ENCODE measurements at places on chromosomes 1 and 21. TPM values are rescaled to one million over a fixed set of nuclear protein-coding genes. Genes with fewer than 3 reads are reported as not detected.

The ERICH3 gene
- not detected for total RNA-seq

The S100A16 gene
- total RNA-seq = 486 TPM

The SELENON gene
- total RNA-seq = 63.6 TPM

The KRTAP19-3 gene
- total RNA-seq = not detected

The DCDC2B gene
- total RNA-seq = not detected

The FCRLB gene
- total RNA-seq = 1.7 TPM

The ACTL8 gene
- total RNA-seq = 1.5 TPM

The COP1 gene
- total RNA-seq = 30.8 TPM

The SLAMF6 gene
- not detected for total RNA-seq

The ZFP69 gene
- total RNA-seq = not detected

The RPL5 gene
- total RNA-seq = 1,164 TPM

The DMRTA2 gene
- 0.23 TPM for total RNA-seq

The ESRRG gene
- total RNA-seq = not detected

The SLC9A1 gene
- 11.4 TPM for total RNA-seq

The EDARADD gene
- 3.4 TPM for total RNA-seq

The CFAP141 gene
- not detected for total RNA-seq

The NLRP3 gene
- not detected for total RNA-seq

The TRIM67 gene
- total RNA-seq = 0.25 TPM

The ECE1 gene
- 53.4 TPM for total RNA-seq

The RHEX gene
- total RNA-seq = not detected

The ABL2 gene
- 17.0 TPM for total RNA-seq

The MLLT11 gene
- 18.8 TPM for total RNA-seq

The MAP3K21 gene
- total RNA-seq = 11.8 TPM

The BRDT gene
- not detected for total RNA-seq

The TFF3 gene
- total RNA-seq = not detected

The PGD gene
- 1,170 TPM for total RNA-seq

The SPATA45 gene
- not detected for total RNA-seq

The KDF1 gene
- 0.08 TPM for total RNA-seq

The FAM163A gene
- total RNA-seq = not detected

The PAQR6 gene
- total RNA-seq = 4.9 TPM

The C1orf115 gene
- 5.4 TPM for total RNA-seq

The DCST1 gene
- total RNA-seq = not detected

The HCRTR1 gene
- total RNA-seq = 0.04 TPM

The PEX14 gene
- total RNA-seq = 13.3 TPM

The ZYG11A gene
- 2.3 TPM for total RNA-seq

The CLCA1 gene
- total RNA-seq = not detected

The CD1B gene
- not detected for total RNA-seq

The ZNF648 gene
- total RNA-seq = not detected

The RRP1 gene
- total RNA-seq = 36.4 TPM

The FCER1A gene
- total RNA-seq = not detected

The NFIA gene
- 4.1 TPM for total RNA-seq

The BEND5 gene
- not detected for total RNA-seq

The UBASH3A gene
- total RNA-seq = 0.16 TPM

The IL20 gene
- 0.06 TPM for total RNA-seq

The COQ8A gene
- total RNA-seq = 20.1 TPM

The TIPRL gene
- total RNA-seq = 37.6 TPM

The OR10J1 gene
- not detected for total RNA-seq

The PCNX2 gene
- 12.2 TPM for total RNA-seq

The B3GALT2 gene
- not detected for total RNA-seq

The SPATA46 gene
- not detected for total RNA-seq

The DOCK7 gene
- total RNA-seq = 13.8 TPM

The REN gene
- not detected for total RNA-seq

The WNT9A gene
- 8.7 TPM for total RNA-seq

Measured in A549 treated with CORT108297 at 1 μM for 4 hours (cell line).